ENCODE measurements at places on chromosomes 7 and 10. TPM values are rescaled to one million over a fixed set of nuclear protein-coding genes. Genes with fewer than 3 reads are reported as not detected.

GRCh38 chr10:92757066-92757710 lies 67.4 kb downstream of the HHEX start:
- H3K27ac ChIP-seq: peak overlapping the region; percentile 82
- H3K36me3 ChIP-seq: no peaks in the 10 kb centered on the region
- DNase-seq: peak; percentile 82
- peak overlapping the region; percentile 8 for H3K4me3 ChIP-seq
- H3K27me3 ChIP-seq: no peaks in the 10 kb centered on the region

DNA sequence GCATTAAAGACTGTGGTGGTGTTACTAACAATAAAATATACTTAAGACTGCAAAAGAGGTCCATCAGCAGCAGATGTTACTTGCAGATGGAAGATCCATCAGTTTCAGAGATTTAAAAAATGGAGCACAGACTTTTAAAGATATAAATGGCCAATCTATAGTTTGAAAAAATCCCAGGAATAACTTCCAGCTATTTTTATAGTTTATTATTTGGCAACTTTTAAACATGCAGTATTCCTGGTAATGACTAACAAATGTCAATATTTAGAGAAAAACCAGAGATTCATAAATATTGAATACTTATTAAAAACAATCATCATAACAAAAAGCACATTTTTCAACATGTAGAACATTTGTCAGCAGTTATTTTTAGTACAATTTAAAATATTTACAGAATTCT lies 30.7 kb downstream of the RTKN2 start:
- H3K4me3 ChIP-seq: no peak overlapping the region
- DNase-seq: no peak
- no peaks in the 10 kb centered on the region for H3K27me3 ChIP-seq
- no peaks in the 10 kb centered on the region for H3K36me3 ChIP-seq
- peaks cover 18% of the 10 kb centered on the region for H3K4me1 ChIP-seq

DNA sequence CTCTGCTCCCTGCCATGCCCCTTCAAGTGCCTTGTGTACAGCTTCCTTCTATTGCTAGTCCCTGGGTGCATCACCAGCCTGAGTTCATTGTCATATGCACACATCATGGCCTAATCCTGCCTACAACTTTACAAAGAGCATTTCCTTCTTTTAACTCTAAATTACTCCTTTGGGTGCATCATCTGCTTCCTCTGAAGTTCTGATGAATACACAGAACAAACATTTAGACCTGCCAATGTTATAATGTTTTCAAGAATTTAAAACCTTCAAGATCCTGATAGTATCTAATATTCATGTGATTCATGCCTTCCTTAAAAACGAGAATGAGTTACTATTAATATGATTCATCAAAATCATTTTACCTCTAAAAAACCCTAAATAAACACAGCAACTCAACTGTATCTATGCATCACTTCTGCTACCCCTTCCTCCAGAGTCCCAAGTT lies 357.1 kb downstream of the MAGI2 start:
- no peak overlapping the region for H3K27ac ChIP-seq
- H3K27me3 ChIP-seq: no peaks in the 10 kb centered on the region
- no peak for DNase-seq
- no peaks in the 10 kb centered on the region for H3K4me1 ChIP-seq
- no peak overlapping the region for H3K4me3 ChIP-seq

- no peaks in the 10 kb centered on the region for H3K27me3 ChIP-seq
- no peaks in the 10 kb centered on the region for H3K36me3 ChIP-seq
- H3K27ac ChIP-seq: no peak overlapping the region
- no peaks in the 10 kb centered on the region for H3K4me1 ChIP-seq
Observed at GRCh38 chr10:120172356-120172755, 279.8 kb downstream of the SEC23IP start.

The TSPAN13 gene
- total RNA-seq: 1.5 TPM
